ENCODE measurements at places on chromosomes 4 and X.

DNA sequence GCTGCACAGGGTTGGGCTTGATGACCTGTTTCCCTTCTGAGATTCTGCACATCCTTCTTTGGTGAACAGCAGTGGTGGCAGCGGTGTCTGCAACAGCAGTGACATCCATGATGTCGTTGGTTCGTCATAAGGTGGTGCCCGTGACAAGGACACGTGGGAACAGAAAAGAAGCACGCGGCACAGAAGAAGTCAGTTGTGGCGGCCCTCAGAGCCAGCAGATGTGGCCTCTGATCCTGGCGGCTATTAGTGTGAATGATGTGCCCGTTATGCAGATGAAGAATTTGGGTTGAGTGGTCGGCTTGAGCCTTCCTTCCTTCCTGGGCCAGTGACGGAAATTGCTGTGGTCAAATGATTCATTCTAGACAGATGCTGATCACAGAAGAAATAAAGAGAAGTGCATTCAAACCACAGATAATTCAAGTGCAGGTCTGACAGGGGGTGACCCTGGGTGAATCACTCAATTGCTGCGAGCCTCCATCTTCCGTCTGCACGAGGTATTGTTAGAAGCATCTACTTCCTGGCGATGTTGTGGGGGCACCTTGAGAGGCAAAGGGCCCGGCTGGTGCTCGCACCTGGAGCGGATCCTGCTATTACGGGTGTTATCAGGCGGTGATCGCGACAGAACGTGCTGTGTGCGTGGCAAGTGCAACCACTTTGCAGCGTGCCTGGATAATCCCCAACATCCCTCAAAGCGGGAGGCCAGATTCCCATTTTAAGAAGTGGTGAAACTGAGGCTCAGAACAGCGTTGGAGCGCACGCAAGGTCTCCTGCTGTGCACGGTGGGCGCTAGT, 215.2 kb upstream of the PSAPL1 start:
- no peak for DNase-seq

DNA sequence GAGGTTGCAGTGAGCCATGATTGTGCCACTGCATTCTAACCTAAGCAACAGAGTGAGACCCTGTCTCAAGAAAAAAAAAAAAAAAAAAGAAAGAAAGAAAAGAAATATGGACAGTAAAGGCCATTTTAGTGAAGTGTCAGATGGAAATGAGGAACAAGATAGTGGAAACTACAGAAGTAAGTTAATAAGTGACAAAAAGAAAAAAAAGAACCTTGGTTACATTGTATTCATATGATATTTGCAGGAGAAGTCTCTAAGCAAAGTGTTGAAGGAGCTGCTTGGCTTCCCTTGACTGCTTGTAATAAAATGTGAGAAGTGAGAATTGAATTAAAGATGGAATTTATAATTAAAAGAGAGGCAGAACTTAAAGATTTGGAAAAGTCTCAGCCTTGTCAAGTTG, 73.2 kb downstream of the HOPX start:
- no peak for DNase-seq

DNA sequence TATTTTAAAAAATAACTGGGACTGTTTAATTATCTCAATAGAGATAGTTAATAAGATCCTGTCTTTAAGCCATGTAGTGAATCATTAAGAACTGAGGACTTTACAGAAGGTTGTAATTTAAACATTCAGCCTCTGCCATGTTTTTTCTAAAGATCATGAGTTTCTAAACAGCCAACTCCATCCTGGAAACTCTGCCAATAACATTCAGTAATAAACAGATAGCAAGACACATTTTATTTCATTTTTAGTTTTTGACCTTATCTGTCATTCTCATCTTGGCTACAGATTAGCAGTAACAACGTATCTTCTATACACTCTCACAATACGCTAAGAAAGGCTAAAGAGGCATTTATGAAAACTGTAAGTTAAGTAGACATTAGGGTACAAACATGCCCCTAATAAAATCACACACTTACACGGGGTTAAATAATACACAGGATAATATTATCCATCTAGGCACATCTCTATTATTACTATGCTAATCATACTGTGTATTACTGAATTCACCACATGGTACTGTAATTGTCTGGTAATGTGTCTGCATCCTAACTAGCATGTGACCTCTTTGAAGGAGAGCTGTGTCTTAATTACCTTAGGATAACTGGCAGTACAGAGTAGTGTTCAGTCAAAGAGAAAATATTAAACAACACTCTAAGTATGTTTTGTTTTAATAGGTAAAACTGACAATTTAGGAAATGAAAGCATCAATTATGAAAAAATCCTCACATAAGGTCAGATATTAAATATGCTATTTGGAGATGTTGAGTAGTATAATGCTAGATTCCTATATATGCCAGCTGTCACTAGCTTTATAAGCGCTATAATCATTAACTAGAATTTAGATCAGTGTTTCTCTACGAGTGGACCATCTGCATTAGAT, 122.4 kb upstream of the NAP1L5 start:
- DNase-seq = no peak

- DNase-seq = no peak
Observed at GRCh38 chrX:14927401-14927800, 54.2 kb downstream of the MOSPD2 start.

GRCh38 chr4:185738820-185739219, 73.2 kb downstream of the SORBS2 start:
- DNase-seq = no peak

GRCh38 chrX:30898886-30899285, 9.8 kb upstream of the TAB3 start:
- no peak for DNase-seq

DNA sequence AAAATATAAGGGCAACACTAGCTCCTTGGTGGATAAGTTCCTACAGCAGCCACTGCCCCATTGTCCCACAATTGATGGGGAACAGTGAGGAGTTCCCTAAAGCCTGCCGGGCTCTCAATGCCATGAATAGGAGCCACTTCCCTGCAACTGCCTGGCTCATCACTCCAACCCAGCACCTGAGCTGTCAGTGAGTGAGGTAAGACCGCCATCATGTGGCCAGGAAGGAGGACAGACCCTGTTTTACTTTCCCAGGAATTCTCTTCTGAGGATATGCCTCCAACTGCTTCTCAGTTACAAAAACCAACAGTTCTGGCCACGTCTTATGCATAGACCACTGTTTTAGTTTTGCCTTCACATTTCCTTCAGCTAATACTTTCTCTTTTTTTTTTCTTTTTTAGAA, 45.5 kb downstream of the SRPX start:
- no peak for DNase-seq

DNA sequence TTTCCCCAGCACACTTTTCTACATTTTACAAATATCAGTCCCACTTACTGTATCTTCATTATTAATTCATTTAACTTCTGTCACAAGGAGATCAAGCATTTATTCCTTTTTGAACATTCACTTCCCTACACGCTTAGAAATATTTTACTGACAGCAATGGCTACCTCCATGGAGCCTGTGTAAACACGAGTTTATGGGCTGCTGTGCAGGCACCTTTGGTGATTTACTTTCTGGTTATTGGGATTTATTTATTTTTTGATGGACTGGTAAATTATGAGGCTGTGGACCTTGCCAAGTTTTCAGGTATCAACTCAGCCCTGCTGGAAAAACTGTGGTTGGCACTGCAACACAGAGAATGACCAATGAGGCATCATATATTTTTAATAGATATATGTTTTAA, 45.4 kb upstream of the PAQR3 start:
- no peak for DNase-seq

- DNase-seq = no peak
Observed at GRCh38 chr4:2694691-2695090, 61.4 kb downstream of the TNIP2 start.

- no peak for DNase-seq
Observed at GRCh38 chrX:86066998-86067397, 19.6 kb upstream of the CHM start.

DNA sequence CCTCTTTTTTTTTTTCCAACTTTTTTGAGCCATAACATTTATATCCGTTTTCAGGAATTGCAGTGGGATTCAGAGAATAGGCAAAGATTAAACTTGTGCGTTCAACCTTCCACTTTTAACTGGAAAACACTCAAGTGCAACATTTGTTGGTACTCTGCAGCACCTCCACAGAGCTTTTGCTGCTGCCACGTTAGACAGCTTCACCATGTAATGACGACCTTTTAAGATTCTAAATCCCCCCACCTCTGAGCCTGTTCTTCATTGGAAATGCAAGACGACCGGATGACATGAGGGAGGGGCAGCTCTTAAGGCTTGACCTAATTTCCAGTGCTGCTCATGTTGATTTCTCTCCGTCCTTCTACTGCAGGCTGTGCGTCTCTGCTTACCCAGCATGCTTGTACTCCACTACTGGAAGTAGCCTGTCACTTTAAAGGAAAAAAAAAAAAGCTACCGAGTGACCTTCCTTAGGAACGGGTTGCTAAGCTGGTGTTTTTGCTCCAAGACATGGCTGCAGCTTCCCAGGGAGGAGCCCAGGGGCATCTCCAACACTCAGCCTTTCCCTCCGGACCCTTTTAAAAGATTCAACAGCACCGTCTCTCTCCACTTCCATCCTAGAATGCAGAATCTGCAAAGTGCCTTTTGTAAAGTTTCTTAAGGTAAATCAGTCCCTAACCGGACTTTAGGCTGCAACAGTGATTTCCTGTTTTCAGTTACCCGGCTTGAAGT, at the start of gene CC2D2A:
CC2D2A (plus strand) TSS at position 481 of the 726 bp plus-strand sequence. CDS start 6,051 bp downstream, outside the sequence.
- DNase-seq = no peak

Data from left forelimb (tissue), 1 donor.